ENCODE measurements at places on chromosomes 2 and 18. TPM values are rescaled to one million over a fixed set of nuclear protein-coding genes. Genes with fewer than 3 reads are reported as not detected.
A peak's percentile ranks its signal among the peaks of the same experiment; 100 is the strongest.

Gene TMEM17
- 4.4 TPM for total RNA-seq

Gene CDK15
- total RNA-seq = 4.5 TPM

Gene CSRNP3
- 3.4 TPM for total RNA-seq

Gene KCNJ13
- not detected for total RNA-seq

Gene ASAP2
- total RNA-seq = 37.1 TPM

Gene DHRS9
- not detected for total RNA-seq

Gene CD8B
- total RNA-seq = not detected

Gene PFN4
- 1.7 TPM for total RNA-seq

Gene ADRA2B
- under 0.01 TPM for total RNA-seq

- DNase-seq = peak; percentile 93
Observed at GRCh38 chr2:171522052-171522787, at the start of gene CYBRD1. Gene CYBRD1, plus strand, starts transcription at chr2:171522474. Its CDS starts 72 bp downstream, at chr2:171522546.

DNA sequence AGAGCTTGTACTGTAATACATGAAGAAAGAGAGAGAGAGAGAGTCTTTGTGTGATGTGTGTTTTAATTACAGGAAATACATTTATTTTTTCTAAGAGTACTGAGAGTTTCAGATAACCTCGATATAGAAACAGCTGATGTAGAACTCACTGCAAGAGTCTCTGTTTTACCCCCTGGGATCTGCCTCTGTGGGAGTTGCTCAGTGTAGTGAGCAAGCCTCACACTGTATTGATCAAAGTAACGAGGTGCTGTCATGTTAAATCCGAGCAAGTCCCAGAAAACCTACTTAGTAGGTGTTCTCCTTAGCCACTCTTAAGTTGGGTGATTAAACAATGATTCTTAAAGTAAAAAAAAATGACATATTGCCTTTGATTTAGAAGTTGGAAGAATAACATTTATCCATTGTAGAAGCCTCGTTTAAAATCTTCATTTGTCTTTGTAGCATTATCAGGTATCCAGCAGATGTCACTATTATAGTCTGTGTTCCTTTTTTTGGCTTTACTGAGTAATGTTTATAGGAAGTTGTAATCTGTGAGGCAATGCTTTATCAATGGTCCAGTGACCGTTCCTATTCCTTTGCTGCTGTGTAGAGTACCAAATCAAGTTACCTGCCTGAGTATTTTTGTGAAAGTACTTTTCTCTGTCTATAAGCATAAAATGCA, 219.0 kb downstream of the MYO3B start:
- peak; percentile 8 for DNase-seq

DNA sequence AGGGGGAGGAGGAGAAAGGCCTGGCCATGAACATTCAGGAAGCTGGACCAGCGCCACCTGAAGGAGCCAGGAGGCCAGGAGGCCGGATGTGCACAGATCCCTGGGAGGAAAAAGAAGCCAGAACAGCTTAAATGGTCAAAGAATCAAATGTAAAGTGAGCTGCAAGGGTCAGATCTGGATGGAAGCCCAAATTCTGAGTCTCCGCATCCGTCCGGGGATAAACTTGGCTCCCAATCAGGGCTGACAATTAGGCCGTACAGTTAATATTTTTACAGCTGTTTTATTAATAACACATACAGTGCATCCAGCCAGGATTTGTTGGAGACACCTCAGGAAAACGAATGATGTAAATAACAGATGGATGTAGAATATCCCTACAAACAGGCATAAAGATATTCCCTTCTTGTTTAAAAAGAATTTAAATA, 495.1 kb upstream of the TCF4 start:
- DNase-seq = peak; percentile 77

- no peak for DNase-seq
Observed at GRCh38 chr18:78957140-78957539, 22.5 kb upstream of the SALL3 start.

- DNase-seq = no peak
Observed at GRCh38 chr2:45345331-45346234, 265.5 kb downstream of the SRBD1 start.

- DNase-seq = no peak
Observed at GRCh38 chr2:231515603-231516002, 14.6 kb downstream of the NMUR1 start.

DNA sequence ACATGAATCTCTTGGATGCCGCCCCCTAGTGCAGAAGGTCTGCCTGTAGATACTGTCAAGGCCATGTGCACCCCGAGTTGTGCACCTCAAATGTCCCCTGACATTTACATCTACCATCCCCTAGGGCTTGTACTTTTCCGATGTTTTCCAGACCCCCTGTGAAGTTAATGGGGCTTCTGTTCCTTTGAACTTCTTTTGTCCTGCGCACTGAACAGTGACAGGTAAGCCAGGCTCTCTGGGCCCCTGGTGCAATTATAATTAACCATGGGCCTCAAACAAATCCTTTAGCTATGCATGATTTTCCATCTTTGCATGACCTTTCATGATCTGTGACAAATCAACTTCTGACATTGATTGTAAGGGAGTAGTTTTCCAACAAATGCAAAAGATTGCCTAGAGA, 158.4 kb downstream of the FHOD3 start:
- DNase-seq = no peak

- DNase-seq = no peak
Observed at GRCh38 chr2:74249406-74250122, 51.1 kb downstream of the MTHFD2 start.

DNA sequence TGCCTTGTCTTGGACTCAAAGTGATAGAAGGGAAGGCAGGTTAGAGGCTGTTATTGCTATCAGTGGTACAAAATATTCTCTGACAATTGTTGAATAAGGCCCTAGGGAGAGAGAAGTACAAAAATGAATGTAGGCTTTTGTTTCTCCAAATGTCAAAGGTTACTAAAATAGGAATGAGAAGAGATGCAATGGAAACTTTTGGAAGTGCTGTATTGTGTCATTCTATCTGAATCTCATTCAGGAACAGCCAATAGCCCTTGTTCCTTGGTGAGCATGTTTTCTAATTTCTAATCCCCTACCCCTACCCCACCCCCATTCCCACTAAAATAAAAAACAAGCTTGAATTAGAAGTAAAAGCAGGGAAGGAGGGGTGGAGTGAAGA, 166.4 kb downstream of the GPD2 start:
- no peak for DNase-seq

DNA sequence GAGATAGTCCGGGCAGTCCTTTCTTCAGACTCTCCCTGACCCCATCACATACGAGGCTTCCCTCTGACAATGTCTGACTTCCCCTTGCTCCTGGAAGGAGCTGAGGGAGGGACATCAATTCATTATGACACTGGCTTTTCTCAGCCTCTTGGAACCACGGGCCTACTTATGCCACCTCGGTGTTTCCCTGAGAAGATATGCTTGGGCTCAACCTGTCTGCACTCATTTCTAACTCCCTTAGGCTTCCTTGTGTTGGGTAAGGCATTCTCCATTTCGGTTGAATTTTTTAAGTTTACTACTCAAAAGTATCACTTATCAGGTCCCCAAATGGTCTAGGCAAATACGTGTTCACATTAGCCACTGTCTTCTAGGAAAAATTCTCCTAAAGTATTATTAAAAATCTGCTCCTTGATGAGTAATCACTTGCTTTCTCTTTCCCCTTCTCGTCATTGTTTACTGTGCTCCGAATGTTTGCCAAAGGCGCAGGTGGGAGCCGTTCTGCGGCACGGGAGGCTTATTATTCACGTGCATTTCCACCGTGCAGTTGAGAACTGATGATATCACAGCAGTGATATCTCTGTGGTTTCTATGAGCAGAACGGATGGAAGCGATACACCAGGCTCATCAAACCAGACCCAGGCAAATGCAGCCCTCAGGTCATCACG, 33.1 kb downstream of the ARL4C start:
- DNase-seq = no peak

DNA sequence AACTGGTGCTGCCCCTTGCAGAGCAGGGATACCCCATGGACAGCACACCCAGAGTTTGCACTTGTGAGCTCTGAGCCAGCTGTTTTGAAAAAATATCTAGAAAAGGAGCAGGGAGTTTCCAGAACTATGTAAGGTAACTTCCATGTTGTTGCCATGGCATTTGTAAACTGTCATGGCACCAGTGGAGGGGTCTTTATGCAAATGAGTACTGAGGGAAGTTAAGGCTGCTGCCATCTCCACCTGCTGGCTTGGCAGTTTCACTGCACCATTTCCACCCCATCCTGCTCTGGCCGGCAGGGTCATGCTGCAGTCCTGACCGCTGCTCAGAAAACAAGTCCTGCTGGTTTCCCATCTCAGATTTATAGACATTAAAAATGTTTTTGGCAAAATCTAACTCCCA, 52.3 kb upstream of the SNTG2 start:
- DNase-seq = no peak

DNA sequence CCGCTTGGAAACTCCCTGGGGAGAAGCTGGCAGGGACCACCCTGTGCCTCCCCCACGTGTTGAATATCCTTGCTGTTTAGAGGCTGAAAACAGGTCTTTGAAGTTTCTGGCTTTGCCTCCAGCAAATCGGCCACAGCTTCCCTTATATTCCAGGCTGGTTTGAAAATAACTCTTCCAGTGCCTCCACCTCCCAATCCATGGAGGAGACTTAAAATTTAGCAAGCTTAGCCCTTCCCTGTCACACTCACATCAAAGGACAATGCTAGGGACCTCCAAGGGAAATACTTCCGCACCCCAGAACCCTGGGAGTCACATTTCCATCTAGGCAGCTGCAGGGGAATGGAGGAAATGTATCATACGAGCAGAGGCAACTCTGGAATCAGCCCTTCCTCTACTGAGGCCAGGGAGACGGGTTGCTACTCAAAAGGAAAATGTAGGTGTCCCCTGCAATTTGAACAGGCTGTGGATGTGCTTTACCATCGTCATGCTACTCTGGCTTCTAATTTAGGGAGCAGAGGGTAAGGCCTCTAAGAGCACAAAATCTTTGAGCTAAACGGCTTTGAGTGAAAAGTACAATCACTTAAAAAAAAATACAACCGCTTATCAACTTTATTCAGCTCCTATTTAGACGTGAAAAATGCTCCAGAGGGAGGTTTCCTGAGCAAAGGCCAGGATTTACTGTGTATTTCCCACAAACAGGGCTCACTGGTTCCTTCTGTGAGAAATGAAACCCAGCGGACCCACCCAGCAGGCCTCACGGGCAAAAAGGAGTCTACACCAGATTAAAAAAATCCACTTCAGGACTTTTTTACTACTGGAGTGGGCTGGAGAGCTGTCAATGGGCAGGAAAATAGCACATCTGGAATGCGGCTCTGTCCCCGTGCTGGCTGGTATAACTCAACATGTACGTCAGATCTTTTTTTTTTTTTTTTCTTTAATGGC, 49.4 kb upstream of the PKDCC start:
- DNase-seq = peak; percentile 86

DNA sequence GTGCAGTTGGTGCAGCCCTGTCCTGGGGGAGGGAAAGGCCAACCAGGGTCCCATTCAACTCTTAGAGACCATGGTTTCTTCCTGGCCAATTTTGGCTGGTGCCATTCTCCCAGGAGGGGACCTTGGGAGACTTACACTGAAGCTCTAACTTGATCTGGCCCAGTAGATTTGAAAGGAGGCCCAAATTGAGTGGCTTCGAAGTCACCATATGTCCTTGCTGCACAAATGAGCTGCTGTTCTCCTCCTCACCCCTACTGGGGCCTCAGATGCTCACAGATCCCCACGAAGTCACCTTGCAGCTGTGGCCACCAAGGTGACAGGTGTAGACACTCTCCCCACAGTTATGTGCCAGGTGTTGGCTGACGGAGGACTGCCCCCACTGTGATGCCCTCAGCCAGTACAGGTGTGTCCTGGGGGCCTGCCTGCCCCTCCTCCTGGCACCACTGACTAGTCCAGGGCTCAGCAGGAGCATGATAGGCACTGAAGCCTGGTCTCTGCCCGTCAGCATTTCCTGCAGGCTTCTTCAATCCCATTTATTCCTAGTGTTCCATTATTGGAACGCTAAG, 4.7 kb upstream of the C2orf72 start:
- DNase-seq = no peak

GRCh38 chr18:44258086-44258485, 422.6 kb upstream of the SETBP1 start:
- no peak for DNase-seq

GRCh38 chr2:2840681-2841300, 509.7 kb upstream of the MYT1L start:
- DNase-seq = no peak

DNA sequence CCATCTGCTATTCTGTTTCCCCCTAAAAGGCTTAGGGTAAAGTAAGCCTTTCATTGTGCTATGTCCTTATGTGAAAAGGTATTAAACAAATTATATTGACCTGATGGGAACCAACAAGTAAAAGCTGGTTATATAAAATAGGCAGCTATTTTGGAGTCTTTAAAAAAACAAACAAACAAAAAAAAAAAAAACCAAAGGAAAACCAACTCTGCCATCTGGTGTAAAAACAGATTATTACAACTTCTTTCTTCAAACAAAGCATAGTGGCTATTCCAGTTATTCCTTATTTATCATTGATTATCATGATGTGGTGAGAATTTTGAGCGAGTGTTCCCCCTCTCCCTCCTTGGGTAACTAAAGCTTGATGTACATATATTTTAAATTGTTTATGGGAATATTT, 122.3 kb upstream of the FHL2 start:
- peak; percentile 67 for DNase-seq

GRCh38 chr2:203500951-203501350, 34.1 kb downstream of the RAPH1 start:
- no peak for DNase-seq

DNA sequence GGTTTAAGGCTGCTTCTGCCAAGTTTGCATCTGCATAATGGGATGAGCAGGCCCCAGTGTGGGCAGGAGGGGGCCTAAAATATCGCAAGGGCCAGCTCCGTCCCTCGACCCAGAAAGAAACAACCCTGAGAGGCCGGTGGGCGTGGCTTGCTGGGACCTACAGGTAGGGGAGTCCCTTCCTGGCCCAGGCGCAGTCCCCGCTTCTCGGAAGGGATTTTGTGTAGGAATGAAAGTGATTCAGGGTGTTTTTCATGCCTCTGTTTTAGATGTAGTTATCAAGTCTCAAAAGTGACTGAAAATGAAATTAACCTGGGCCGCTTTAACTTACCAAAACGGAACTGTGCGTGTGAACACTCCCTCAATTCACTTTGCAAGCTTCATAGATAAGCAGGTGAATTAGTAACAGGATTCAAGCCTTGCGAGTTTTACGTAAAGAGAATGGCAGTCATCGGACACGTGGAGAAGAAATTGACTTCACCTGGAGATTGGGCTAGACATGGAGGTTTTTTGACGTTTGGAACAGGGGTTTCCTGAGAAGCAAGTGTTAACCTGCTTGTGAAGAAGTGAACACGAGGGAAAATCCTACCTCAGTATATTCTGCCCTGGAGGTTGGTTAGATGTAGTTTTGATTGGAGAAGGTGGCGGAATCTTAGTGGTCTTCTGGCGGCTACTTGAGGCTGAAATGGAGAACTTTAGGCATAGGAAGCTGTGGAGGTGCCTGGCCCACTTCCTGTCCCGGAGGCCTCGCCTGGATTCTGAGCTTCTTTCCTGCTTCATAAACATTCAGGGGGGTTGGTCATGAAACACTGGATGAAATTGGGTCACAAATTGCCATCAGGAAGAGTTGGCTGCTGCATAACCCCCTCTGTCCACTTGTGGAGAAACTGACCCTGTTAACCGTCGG, 1.7 kb downstream of the NCK2 start:
- DNase-seq = no peak

GRCh38 chr18:54086046-54086802, 138.2 kb downstream of the MBD2 start:
- no peak for DNase-seq

GRCh38 chr2:40639320-40639719, 187.4 kb upstream of the SLC8A1 start:
- DNase-seq = no peak

- DNase-seq = no peak
Observed at GRCh38 chr2:41716497-41716896, 331.3 kb upstream of the PKDCC start.
